ENCODE measurements at places on chromosomes 4 and X. TPM values are rescaled to one million over a fixed set of nuclear protein-coding genes. Genes with fewer than 3 reads are reported as not detected.

The ANXA5 gene
- 532 TPM for total RNA-seq

The TTC29 gene
- total RNA-seq, result not detected

The KCTD8 gene
- not detected for total RNA-seq

The BEX2 gene
- total RNA-seq, result 8.7 TPM

The CXXC4 gene
- 0.05 TPM for total RNA-seq

The TMSB15A gene
- total RNA-seq, result 0.81 TPM

The MAGEA9B gene
- total RNA-seq, result not detected

The EDA2R gene
- total RNA-seq, result 10.3 TPM

The CXCL10 gene
- 0.07 TPM for total RNA-seq

The PGM2 gene
- total RNA-seq, result 12.8 TPM

The GPR50 gene
- 0.20 TPM for total RNA-seq

The EVC2 gene
- total RNA-seq, result 1.8 TPM

The FGF2 gene
- 49.1 TPM for total RNA-seq

The ADH1B gene
- total RNA-seq, result not detected

The VCX2 gene
- total RNA-seq, result not detected

The INTU gene
- 1.0 TPM for total RNA-seq

The CXorf65 gene
- not detected for total RNA-seq

The RNF4 gene
- total RNA-seq, result 59.9 TPM

The MUC7 gene
- not detected for total RNA-seq

The LIMCH1 gene
- 54.6 TPM for total RNA-seq

The ATP6AP2 gene
- 135 TPM for total RNA-seq

The CXCR3 gene
- total RNA-seq, result 0.07 TPM

The NKAP gene
- total RNA-seq, result 6.8 TPM

The DCUN1D4 gene
- total RNA-seq, result 15.8 TPM

The BANK1 gene
- total RNA-seq, result 0.58 TPM

The UBA1 gene
- 176 TPM for total RNA-seq

The S100G gene
- total RNA-seq, result not detected

The CTAG1A gene
- not detected for total RNA-seq

The CT45A3 gene
- total RNA-seq, result 0.29 TPM

The KCNE5 gene
- 0.14 TPM for total RNA-seq

The ZDHHC15 gene
- total RNA-seq, result not detected

The PLP1 gene
- not detected for total RNA-seq
